OCI-LY7 (cell line): ENCODE measurements at places on chromosomes 16 and 17. TPM values are rescaled to one million over a fixed set of nuclear protein-coding genes. Genes with fewer than 3 reads are reported as not detected.

Gene PRR15L
- total RNA-seq: not detected in 2 replicates

- DNase-seq: no peak
Observed at GRCh38 chr16:628321-629061, 2.3 kb upstream of the WFIKKN1 start.

DNA sequence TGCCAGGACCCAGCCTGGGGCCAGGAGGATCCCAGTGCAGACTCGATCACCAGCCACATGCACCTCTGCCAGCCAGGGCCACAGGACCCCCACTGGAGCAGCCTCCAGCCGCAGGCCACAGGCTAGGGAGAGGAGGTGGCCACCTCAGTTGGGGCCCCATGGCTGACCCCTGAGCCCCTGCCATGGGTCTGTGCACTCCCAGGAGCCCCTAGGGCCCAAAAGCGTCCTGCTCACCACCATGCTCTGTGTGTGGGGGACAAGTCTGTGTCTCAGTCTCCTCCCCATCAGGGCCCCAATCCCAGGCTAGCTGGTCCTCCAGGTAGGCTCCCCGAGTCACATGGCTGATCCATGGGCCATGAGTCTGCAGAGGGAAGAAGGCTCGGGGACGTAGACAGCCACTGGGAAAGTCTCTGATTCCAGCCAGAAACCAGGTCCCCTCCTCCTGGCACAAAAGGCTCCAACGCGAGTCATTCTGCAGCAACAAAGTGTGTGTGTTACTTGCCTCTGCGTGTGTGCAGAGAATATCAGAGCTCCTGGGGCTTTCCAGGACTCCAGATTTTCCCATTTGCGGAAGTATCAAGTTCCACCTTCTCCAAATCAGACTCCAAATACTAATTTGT is 6.1 kb upstream of the PRSS8 start:
- no peak for DNase-seq

- peak; percentile 67 for DNase-seq
Observed at GRCh38 chr17:40480501-40481003, 20.9 kb downstream of the TNS4 start.

DNA sequence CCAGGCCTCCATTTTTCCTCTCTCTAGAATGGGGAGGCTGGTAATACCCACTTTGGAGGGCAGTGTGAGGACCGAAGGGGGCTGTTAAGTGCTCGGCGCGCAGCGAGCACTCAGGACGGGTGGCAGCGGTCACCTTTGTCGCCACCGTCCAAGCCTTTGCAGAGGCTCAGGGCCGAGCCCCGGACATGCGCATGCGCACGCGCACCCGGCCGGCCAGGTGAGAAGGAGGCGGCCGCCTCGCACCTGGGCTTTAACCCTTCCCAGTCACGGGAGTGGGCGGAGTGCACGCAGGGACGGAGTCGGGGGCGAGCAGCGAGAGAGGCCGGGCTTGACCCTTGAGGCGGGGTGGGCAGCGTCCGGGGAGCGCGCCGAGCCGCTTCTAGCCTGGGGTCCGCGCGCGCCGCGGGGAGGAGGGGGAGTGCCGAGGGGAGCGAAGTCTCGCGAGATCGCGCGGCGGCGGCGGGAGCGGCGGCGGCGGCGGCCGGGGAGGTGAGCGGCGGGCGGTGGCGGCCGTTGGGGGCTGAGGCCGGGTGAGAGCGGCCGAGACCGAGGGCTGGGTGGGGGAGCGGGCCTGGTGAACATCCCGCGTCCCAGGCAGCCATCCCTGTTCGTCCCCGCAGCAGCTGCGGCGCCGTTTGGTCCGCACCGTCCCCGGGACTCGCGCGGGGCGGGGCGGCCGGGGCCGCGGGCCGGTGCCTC is at the start of gene MRTFB:
Gene MRTFB, plus strand, starts transcription at position 443 of the 699 bp plus-strand sequence. CDS start 69,288 bp downstream, outside the sequence.
- peak; percentile 82 for DNase-seq

- no peak for DNase-seq
Observed at GRCh38 chr16:86297391-86297790, 212.9 kb upstream of the FOXF1 start.

Gene CLEC10A
- total RNA-seq: not detected in 2 replicates
